NCI-H1930 (cell line): ENCODE measurements at places on chromosomes 4 and X.

- peak; percentile 76 for DNase-seq
Observed at GRCh38 chrX:48696301-48696908, at the start of gene SUV39H1. Gene SUV39H1 (plus strand): TSS chrX:48696734. CDS start chrX:48696785, 51 bp downstream.

GRCh38 chr4:55534306-55534705, 12.4 kb downstream of the CLOCK start:
- DNase-seq, result no peak

GRCh38 chr4:147326591-147326990, 154.3 kb upstream of the EDNRA start:
- no peak for DNase-seq

DNA sequence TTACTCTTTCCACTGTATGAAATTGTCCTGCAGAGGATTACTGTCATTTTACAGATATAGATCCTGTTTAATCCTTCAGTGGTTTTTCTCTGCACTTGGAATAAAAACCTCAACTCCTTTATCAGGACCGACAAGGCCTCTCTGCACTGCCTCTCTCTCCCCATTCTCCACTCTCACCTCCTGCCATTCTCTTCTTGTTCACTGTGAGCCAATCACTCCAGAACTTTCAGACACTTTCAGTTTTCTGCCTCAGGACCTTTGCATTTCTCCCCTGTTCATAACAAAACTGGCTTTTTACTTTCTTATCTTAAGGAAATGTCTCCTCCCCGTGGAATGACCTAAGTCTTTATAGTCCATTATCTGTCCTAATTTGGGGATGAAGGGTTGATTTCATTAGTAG, 137.3 kb downstream of the ELOVL6 start:
- no peak for DNase-seq

DNA sequence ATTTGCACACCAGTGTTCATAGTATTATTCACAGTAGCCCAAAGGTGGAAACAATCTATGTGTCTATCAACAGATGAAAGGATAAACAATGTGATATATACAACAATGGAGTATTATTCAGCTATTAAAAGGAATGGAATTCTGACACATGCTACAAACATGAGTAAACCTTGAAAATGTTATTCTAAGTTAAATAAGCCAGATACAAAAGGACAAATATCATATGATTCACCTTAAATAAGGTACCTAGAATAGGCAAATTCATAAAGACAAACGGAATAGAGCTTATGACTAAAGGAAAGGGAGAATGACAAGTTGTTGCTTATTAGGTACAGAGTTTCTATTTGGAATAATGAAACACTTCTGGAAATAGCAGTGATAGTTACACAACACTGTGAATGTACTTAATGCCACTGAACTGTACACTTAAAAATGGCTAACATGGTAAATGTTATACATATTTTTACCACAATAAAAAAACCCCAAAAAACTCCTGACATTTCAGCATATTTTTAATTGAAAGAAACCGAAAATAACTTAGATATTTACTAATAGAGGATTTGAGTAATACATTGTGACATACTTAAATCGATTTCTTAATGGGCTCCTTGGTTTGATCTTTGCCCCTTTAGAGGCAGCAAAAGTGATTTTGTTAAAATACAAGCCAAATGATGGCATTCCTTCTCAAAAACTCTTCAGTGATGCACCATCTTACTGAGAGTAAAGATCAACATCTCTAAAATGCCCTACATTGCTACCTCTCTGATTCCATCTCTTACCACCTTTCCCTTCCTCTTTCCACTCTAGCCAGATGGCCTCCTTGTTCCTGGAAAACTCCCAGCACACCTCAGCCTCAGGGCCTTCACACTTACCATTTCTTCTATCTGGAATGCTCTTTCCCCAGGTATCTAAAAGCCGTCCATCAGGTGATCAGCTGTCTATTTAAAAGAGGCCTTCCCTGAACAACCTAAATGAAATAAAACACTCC, 8.6 kb upstream of the CYP2U1 start:
- no peak for DNase-seq
